Small intestine (tissue), 16 donors: ENCODE measurements at places on chromosomes 16 and 17. TPM values are rescaled to one million over a fixed set of nuclear protein-coding genes. Genes with fewer than 3 reads are reported as not detected.

DNA sequence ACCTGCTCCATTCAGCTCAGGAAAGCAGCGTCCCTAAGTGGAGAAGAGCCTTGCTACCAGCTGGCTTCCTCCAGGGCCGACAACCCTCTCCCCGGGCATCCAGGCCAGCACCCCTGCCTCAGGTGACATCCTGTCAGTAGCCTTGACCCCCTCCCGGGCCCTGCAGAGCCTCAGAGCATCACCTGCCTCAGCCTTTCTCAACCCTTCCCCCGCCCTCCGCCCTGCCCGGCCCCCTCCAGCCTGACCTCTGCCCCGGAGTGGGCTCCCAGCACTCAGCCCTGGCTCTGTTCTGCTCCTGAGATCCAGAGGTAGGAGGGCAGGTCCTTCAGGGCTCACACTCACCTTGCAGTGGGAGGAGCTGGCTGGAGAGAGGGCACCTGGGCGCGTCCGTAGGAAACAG is 73.8 kb upstream of the METRNL start:
- H3K27ac ChIP-seq, result no peak overlapping the region
- H3K4me3 ChIP-seq, result no peak overlapping the region
- peaks cover 29% of the 10 kb centered on the region for H3K36me3 ChIP-seq
- no peaks in the 10 kb centered on the region for H3K4me1 ChIP-seq
- H3K27me3 ChIP-seq, result no peaks in the 10 kb centered on the region

- no peaks in the 10 kb centered on the region for H3K4me1 ChIP-seq
- H3K27me3 ChIP-seq, result no peaks in the 10 kb centered on the region
- DNase-seq, result no peak
- H3K4me3 ChIP-seq, result no peak overlapping the region
Observed at GRCh38 chr16:53429221-53429943, 4.9 kb upstream of the RBL2 start.

DNA sequence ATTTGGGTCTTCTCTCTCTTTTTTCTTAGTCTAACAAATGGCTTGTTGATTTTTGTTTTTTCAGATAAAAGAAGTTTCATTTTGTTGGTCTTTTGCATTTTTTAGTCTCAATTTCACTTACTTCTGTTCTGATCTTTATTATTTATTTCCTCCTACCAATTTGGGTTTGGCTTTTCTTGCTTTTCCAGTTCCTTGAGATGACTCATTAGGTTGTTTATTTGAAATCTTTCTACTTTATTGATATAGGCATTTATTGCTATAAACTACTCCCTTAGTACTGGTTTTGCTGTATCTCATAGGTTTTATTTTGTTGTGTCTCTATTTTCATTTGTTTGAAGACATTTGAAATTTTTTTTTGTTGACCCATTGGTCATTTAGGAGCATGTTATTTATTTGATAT is 152.2 kb upstream of the MPHOSPH6 start:
- H3K4me3 ChIP-seq, result no peak overlapping the region
- no peaks in the 10 kb centered on the region for H3K36me3 ChIP-seq
- DNase-seq, result no peak
- H3K27ac ChIP-seq, result no peak overlapping the region

DNA sequence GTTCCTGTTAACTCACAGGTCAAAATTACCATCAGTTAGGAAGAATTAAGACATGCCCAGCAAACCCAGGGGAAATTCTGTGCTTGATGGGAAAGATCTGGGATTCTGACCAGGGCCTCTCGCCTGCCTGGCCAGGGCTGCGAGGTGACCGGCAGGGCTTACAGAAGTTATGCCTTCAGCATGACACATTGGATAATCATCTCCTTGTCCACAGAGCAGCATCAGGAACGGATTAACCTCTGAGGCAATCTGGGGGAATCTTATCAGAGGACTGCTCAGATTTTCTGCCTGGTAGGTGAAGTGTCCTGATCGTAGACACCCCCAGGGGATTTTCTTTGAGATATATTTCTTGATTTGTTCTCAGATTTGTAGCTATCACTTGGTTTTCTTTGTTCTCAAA is 172.5 kb downstream of the HS3ST3A1 start:
- no peaks in the 10 kb centered on the region for H3K4me1 ChIP-seq
- DNase-seq, result no peak
- H3K27ac ChIP-seq, result no peak overlapping the region
- no peaks in the 10 kb centered on the region for H3K27me3 ChIP-seq

DNA sequence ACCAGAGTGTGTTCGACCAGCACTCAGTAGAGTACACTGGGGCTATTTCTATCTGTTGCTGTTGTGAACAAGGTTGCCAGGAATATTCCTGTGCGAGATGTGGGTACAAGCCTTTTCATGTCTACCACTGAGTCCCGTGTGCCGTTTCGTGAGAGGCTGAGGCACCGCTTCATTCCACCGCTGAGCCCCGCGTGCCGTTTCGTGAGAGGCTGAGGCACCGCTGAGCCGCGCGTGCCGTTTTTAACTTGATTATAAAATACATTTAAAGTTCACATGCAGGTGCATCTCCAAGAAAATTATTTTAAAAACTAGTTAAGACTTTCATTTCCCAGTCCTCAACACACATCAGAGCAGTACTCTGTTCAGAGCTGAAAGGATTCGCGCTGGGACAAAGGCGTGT is 78.7 kb upstream of the ZNF750 start:
- no peak for DNase-seq
- no peaks in the 10 kb centered on the region for H3K4me1 ChIP-seq
- H3K27me3 ChIP-seq, result no peaks in the 10 kb centered on the region
- H3K4me3 ChIP-seq, result no peak overlapping the region
- H3K36me3 ChIP-seq, result no peaks in the 10 kb centered on the region

DNA sequence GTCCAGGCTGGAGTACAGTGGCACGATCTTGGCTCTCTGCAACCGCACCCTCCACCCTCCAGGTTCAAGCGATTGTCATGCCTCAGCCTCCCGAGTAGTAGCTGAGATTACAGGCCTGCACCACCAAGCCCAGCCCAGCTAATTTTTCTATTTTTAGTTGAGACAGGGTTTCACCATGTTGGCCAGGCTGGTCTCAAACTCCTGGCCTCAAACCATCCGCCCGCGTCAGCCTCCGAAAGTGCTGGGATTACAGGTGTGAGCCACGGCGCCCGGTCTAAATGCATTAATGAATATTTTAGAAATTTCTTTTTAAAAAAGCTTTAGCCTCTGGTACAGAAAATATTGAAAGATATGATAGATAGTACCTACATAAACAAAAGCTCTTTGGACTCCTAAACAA is 95.0 kb downstream of the DNAH9 start:
- H3K27me3 ChIP-seq, result no peaks in the 10 kb centered on the region
- no peaks in the 10 kb centered on the region for H3K36me3 ChIP-seq
- no peak overlapping the region for H3K27ac ChIP-seq
- H3K4me3 ChIP-seq, result no peak overlapping the region
- H3K4me1 ChIP-seq, result no peaks in the 10 kb centered on the region

DNA sequence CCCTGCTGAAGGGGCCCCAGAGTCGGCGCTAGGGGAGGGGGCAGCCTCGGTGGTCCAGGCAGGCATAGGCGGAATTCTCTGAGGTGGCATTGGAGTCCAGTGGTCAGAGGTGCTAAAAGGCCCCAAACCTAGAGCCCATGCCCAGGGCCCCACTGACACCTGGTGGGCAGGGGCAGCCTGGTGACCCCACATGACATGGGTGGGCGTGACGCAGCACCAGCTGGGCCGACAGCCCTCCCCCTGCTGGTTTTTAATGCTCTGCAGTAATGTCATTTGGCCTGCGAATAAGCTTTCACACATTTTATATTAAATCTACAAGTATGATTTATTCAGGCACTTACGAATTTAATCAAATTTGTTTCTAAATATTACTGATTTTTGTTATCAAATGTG is 2.1 kb upstream of the RNPS1 start:
- H3K4me1 ChIP-seq, result peaks cover 12% of the 10 kb centered on the region
- no peaks in the 10 kb centered on the region for H3K27me3 ChIP-seq

DNA sequence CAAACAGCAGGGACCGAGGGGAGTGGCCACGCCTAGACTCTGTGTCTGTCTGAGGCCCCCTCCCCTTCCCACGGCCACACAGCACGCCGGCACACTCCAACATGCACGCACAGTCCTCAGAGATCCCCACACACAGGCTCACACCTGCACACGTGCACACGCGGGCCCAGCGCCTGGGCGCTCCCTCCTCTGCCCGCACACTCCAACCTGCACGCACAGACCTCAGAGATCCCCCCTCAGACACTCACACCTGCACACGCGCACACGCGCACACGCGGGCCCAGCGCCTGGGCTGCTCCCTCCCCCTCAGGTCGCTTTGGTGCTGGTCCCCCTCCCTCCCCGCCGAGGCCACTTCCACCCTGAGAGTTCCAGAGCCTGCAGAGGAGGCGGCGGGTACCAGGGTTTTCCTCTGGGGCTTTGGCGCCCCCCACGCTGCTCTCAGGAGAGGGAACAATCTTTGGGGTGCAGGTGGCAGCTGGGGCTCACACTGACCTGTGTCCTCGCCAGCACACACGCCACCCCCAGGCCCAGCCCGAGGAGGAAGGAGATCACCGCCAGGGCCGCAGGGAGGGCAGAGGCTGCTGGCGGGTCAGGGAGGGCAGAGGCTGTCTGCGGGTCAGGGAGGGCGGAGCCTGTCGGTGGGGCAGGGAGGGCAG is 1.6 kb downstream of the CD7 start:
- H3K36me3 ChIP-seq, result peaks cover 2% of the 10 kb centered on the region
- H3K4me3 ChIP-seq, result peak overlapping the region; percentile 8
- H3K4me1 ChIP-seq, result peaks cover 32% of the 10 kb centered on the region

- H3K36me3 ChIP-seq, result peaks cover 29% of the 10 kb centered on the region
- DNase-seq, result peak; percentile 71
- no peak overlapping the region for H3K4me3 ChIP-seq
- no peaks in the 10 kb centered on the region for H3K27me3 ChIP-seq
Observed at GRCh38 chr17:82548681-82549303, 29.3 kb downstream of the FOXK2 start.

DNA sequence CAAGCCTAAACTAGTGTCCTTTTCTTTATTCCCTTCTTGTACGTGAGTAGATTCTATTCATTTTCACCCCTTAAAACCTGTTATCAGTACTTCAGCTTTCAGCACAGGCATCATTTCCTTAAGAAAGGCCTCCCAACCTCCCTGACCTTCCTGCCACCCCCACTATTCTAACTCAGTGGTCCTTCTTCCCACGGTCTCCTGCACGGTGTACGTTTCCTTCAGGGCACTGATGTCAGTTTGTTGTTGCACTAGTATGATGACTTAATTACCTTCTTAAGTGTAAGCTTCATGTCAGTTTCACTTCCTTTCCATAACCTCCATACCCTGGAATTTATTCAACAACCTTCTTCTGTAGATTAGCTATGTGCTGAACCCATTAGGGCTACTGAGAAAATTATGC is 484.2 kb downstream of the HS3ST4 start:
- H3K36me3 ChIP-seq, result no peaks in the 10 kb centered on the region
- no peaks in the 10 kb centered on the region for H3K27me3 ChIP-seq
- H3K4me1 ChIP-seq, result peaks cover 4% of the 10 kb centered on the region
- H3K27ac ChIP-seq, result no peak overlapping the region

DNA sequence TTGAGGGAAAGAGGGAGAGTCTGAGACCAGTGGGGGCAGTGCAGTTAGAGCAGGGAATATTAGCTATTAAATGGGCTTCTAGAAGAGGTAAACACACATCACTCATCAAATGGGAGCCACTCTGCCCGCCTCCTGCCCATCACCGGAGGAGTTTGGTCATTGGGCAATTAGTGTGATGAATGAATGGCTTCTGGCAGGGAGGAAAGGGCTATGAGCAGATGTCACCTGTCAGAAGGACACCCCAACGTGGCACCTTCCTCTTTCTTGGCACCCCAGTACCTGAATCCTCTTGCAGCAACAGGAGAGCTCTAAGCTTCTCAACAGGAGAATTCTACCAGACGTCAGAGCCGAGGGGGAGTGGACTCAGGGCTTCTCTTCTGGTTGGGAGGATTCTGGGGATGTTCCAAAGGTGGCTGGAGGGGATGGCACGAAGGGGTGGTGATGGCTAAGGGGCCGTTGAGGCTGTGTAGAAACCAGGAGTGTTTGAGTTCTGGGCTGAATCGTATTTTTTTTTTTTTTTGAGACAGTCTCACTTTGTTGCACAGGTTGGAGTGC is 11.0 kb downstream of the C1QTNF1 start:
- no peaks in the 10 kb centered on the region for H3K27me3 ChIP-seq
- H3K36me3 ChIP-seq, result no peaks in the 10 kb centered on the region
- DNase-seq, result no peak
- H3K4me1 ChIP-seq, result no peaks in the 10 kb centered on the region
- H3K4me3 ChIP-seq, result no peak overlapping the region

DNA sequence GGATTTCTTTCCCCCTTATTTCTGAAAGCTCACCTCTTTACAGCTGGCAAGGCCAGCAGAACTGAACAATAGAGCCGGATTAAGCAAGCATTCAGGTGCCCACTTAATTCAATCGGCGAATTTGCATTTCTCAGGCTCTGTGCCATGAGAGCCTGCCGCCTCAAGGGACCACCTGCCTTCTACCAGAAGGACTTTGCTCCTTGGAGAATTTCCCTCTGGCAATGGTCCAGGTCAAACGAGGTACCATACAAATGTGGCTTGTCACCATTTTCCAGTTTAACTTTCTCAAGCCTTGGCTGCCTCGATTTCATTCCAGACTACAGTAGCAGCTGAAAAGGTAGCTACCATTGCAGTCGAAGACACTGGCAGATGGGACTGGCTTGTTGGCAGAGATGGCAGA is 534.0 kb downstream of the MAF start:
- H3K4me1 ChIP-seq, result no peaks in the 10 kb centered on the region
- peak; percentile 66 for DNase-seq
- H3K27me3 ChIP-seq, result no peaks in the 10 kb centered on the region
- no peak overlapping the region for H3K4me3 ChIP-seq
- H3K36me3 ChIP-seq, result no peaks in the 10 kb centered on the region

- H3K4me1 ChIP-seq, result no peaks in the 10 kb centered on the region
- no peak for DNase-seq
- no peaks in the 10 kb centered on the region for H3K36me3 ChIP-seq
- no peak overlapping the region for H3K4me3 ChIP-seq
- H3K27ac ChIP-seq, result no peak overlapping the region
Observed at GRCh38 chr17:80868022-80868609, 123.5 kb upstream of the CHMP6 start.

- no peak overlapping the region for H3K27ac ChIP-seq
- H3K4me1 ChIP-seq, result no peaks in the 10 kb centered on the region
- no peak overlapping the region for H3K4me3 ChIP-seq
- no peaks in the 10 kb centered on the region for H3K36me3 ChIP-seq
Observed at GRCh38 chr17:74584292-74585060, 7.6 kb downstream of the CD300LD start.

DNA sequence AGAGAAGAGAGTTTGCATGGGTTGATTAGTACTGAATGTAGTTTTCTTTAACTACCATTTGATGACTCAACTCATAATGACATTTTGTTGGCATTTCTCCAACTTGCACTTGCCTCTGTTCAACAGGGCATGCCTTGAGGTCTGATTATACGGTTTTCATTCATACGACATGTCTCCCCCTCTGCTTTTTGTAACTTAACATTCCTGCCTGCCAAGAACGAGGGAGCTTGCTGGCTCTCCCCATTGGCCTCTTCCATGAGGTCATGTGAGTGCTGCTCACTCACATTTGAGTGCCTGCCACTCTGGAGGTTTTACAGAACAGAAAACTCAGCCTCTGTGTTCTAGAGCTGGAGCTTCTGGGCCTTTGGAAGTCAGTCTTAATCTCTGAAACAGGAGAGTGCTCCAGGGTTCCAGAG is 19.7 kb downstream of the MAP2K6 start:
- no peaks in the 10 kb centered on the region for H3K36me3 ChIP-seq
- H3K27ac ChIP-seq, result no peak overlapping the region
- no peak overlapping the region for H3K4me3 ChIP-seq
- DNase-seq, result peak; percentile 65
- H3K27me3 ChIP-seq, result no peaks in the 10 kb centered on the region
- peaks cover 3% of the 10 kb centered on the region for H3K4me1 ChIP-seq

EVI2B gene
- 20.5 TPM for polyA plus RNA-seq

PARN gene
- polyA plus RNA-seq, result 15.2 TPM

MYBBP1A gene
- polyA plus RNA-seq, result 43.5 TPM

WSCD1 gene
- polyA plus RNA-seq, result 3.2 TPM

KATNB1 gene
- 9.6 TPM for polyA plus RNA-seq

KRT17 gene
- 1.8 TPM for polyA plus RNA-seq

OTOA gene
- polyA plus RNA-seq, result 0.03 TPM

IRX5 gene
- polyA plus RNA-seq, result not detected
